ENCODE measurements at places on chromosomes 4 and X.

DNA sequence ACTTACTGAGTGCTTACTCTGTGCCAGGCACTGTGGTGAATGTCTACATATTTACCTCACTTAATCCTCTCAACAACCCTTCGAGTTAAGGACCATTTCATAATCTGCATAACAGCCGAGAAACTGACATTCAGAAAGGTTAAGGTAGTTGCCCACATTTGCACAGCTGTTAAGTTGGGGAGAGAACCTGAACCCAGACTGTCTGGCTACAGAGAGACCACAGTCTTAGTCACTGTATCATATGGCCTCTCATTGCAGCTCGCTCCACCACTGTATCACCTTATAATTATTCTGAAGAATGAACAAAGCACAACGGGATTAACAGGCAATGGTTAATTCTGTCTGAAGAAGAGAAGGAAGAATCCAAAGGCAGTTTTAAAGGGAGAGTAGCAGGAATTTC, 98.5 kb downstream of the ADGRA3 start:
- no peak for DNase-seq

- DNase-seq = no peak
These were observed 202.2 kb downstream of the QDPR start for GRCh38 chr4:17309567-17310268.

GRCh38 chrX:69257499-69258127, 92.4 kb upstream of the PJA1 start:
- DNase-seq = no peak

GRCh38 chrX:133399411-133399810, 15.9 kb downstream of the GPC4 start:
- DNase-seq = no peak

DNA sequence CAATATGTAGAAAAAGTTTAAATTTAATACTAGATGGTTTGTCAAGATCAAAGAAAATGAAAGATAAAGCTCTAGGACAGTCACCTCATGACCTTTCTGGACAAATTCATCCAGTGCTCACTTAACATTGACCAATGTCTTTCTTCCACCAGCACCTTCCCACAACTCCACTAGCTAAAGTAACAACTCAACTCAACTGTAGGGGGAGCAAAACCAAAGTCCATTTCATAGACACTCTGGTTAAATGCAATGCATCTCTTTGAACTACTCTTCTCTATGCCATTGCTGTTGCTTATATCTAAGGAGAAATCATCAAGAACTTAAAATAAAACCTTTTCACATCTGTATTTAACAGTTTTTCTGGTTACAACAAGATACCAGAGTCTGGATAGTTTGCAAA, 25.1 kb downstream of the UGT2B4 start:
- no peak for DNase-seq

DNA sequence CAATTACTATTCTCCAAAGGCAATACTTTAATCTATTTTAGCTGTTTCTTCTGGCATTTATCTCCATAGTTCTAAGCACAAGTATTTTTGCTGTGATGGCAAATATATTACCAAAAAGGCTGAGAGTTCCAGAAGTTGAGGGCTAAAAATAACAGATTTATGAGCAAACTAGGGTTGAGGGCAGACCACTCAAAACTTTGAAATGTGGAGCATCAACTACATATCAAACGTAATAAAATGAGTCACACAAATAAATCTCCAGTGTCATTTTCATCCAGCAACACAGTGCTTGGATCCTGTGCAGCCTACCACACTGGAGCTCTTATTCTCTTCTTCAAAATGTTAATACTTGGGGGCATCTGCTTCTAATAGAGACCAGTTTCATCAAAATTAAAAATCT, 163.9 kb downstream of the HS3ST1 start:
- no peak for DNase-seq

- DNase-seq = no peak
These were observed 139.8 kb downstream of the CLCN4 start for GRCh38 chrX:10296576-10296975.

GRCh38 chr4:80004319-80004718, 68.7 kb downstream of the ANTXR2 start:
- DNase-seq = no peak

DNA sequence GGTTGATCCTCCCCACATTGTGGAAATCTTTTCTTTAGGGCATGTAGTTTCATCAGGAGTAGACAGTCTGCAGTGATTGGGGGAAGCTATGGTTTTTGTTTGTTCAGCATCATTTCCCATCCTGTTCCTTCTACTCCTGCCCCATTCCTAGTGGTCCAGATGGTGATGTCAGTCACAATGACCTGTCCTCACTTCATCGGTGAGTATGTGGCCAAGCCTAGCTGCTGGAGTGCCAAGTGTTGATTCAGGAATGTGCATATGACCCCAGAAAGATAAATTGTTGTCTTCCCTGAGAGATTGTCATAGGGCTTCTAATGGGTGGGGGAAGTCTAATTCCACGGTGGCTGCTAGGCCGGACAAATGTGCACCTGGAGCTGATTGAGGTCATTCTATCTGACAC, 130.6 kb upstream of the FAT1 start:
- DNase-seq = no peak

GRCh38 chr4:10747186-10747585, 62.6 kb upstream of the CLNK start:
- DNase-seq = no peak

- DNase-seq = no peak
These were observed 78.4 kb downstream of the KCNIP4 start for GRCh38 chr4:21869978-21870745.

DNA sequence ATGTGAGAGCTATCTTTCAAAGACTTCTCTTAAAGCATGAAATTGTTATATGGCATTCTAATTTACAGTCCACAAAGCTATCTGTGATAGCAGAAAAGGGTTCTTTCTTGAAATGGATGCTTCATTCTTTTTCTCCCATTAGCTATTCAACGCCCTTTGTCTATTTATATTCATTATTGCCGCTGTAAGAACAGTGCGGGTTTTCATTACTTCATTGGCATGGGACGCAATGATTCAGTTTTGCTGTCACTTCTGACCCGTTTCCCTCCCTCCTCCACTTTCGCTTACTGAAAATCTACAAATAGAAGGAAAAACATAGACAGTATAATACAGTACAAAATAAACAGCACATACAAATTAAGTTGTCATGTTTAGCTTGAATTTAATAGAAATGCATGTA, 394.6 kb downstream of the PCDH7 start:
- no peak for DNase-seq

- DNase-seq = no peak
These were observed 30.2 kb upstream of the PRSS48 start for GRCh38 chr4:151246742-151247141.

Measured in D721Med (cell line).